BJ (cell line): ENCODE measurements at places on chromosomes 13 and 19. TPM values are rescaled to one million over a fixed set of nuclear protein-coding genes. Genes with fewer than 3 reads are reported as not detected.

Gene PCID2
- polyA plus RNA-seq, result 73.6 and 87.5 TPM in 2 replicates

Gene CEACAM20
- polyA plus RNA-seq, result not detected in 2 replicates

Gene SMIM44
- polyA plus RNA-seq, result not detected in 2 replicates

Gene FBXO27
- polyA plus RNA-seq, result 4.4 and 7.0 TPM in 2 replicates

Gene CRX
- not detected in 2 replicates for polyA plus RNA-seq

Gene FCER2
- polyA plus RNA-seq, result not detected in 2 replicates

Gene SMIM7
- polyA plus RNA-seq, result 61.4 and 104 TPM in 2 replicates

Gene ZNF30
- 1.1 and 1.6 TPM in 2 replicates for polyA plus RNA-seq

Gene COX6B1
- polyA plus RNA-seq, result 463 and 510 TPM in 2 replicates

Gene STARD13
- 18.0 and 21.2 TPM in 2 replicates for polyA plus RNA-seq

Gene FAM83E
- polyA plus RNA-seq, result 0.16 TPM in 1 of 2 replicates, not detected in the other

Gene IZUMO1
- polyA plus RNA-seq, result not detected in 2 replicates

Gene CERS1
- polyA plus RNA-seq, result 0.39 and 0.83 TPM in 2 replicates

Gene KBTBD6
- polyA plus RNA-seq, result 5.1 and 5.7 TPM in 2 replicates

Gene CCDC70
- not detected in 2 replicates for polyA plus RNA-seq

Gene VSTM2B
- polyA plus RNA-seq, result not detected in 2 replicates

DNA sequence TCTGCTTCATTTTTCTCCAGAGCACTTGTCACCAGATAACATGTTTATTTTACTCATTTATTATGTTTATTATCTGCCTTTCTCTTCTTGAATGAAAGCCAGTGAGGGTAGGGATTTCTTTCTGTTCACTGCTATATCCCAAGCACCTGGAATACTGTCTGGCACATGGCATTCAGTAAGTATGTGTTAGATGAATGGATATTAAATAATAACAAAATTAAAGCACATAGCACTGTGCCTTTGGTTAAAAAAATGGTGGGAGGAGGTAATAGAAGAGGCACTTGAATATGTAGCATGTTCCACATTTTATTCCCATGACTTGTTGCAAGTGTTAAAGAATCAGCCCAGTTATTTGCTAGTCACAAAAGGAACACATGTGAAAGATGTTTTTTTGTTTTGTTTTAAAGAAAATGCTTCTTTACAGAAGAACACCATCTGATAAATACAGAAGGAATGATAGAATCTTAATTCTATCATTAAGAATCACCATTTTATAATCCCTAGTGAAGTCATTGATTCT lies 151.0 kb downstream of the DLEU7 start:
- DNase-seq, result no peak

DNA sequence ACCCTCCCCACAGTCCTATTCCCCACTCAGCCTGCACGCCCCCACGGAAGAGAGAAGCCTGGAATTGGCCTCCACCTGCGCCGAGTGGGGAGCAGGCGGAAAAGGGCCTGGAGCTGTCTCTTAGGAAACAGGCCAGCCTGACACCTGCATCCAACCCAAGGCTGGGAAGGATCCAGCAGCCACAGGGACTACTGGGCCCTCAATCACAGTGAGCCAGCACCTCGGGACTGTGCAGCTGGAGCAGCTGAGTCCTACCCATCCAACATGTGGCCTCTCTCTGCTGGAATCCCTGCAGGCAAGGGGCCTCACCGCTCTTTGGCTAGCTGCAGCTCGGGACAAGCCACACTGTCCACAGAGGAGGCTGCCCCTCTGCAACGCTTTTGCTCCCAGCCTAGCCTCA lies 8.3 kb upstream of the EPHX3 start:
- no peak for DNase-seq

GRCh38 chr19:29479941-29480340 lies 45.9 kb upstream of the VSTM2B start:
- no peak for DNase-seq

GRCh38 chr13:42260903-42261654 lies 10.9 kb upstream of the AKAP11 start:
- no peak for DNase-seq

DNA sequence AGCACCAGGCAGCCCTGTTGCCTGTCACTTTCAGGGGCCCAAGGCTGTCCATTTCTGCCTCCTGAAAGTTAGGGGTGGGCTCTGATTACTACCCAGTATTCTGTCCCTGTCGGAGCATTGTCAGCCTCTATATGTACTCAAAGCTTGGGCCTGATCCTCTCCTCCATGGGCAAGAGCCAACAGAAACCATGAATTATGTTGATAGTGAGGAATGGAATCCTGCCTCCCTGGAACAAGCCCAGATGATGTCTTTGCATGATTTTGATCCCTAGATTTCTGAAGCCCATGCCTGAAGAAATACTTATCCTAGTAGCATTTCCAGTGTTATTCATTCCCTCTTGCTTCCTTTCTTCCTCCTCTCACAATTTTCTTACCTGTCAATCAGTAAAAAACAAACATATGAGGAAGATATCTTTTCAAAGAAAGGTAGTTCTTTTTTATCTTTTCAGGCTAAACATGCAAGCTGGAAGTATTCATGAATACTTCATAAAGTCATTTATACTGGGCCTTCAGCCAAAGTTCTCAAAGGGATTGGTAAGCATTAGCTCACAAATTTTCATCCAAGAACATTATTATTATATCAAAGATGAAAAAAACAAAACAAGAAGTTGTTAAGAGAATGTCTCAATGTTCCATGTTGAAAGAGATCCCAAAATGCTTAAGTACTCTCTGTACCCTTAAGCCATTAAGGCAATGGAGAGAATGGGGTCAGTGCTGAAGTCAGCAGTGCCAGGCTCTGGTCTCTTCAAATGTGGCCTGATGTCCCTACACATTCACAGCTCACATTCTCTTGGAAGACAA lies 171.7 kb downstream of the NHLRC3 start:
- DNase-seq, result no peak

- no peak for DNase-seq
Measured at GRCh38 chr13:73428706-73429105, 369.9 kb downstream of the KLF5 start.

- DNase-seq, result no peak
Measured at GRCh38 chr13:50276550-50276949, 261.3 kb downstream of the KCNRG start.

DNA sequence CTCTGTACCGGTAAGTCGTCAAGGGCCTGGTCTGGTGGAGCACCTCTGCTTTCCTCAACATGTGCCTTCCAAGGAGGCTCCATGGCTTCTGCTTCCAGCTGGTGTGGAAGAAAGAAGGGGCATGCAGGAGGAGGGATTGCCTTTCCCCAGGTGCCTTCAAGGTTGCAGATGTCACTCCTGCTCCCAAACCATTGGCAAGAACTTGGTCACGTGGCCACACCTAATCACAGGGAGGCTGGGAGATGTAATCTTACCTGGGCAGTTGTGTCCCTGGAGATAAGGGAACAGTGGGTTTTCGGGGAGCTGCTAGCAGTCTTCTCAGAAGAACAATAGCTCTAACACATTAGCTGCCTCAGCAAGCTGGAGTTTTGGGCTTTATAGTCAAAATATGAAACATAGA lies 9.7 kb upstream of the GPR18 start:
- no peak for DNase-seq

DNA sequence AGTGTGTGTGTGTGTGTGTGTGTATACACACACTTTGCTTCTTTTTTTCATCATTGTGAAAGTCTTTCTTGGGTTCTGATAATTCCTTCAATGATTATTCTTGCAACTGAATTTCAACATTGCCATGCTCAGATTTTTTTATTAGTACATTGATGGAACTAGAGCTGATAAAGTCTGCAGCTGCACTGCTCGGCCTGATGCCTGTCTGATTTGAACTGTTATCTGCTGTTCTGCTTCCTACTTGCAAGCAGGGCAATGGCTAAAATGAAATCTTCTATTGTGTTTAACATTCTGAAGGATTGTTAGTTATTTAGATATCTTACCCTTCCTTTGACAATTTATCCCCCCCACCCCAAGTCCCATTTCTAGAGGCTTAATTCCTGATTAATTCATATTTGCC lies 61.3 kb downstream of the OLFM4 start:
- DNase-seq, result no peak

- DNase-seq, result peak; percentile 1
Measured at GRCh38 chr19:5536337-5536894, 31.3 kb downstream of the TINCR start.

DNA sequence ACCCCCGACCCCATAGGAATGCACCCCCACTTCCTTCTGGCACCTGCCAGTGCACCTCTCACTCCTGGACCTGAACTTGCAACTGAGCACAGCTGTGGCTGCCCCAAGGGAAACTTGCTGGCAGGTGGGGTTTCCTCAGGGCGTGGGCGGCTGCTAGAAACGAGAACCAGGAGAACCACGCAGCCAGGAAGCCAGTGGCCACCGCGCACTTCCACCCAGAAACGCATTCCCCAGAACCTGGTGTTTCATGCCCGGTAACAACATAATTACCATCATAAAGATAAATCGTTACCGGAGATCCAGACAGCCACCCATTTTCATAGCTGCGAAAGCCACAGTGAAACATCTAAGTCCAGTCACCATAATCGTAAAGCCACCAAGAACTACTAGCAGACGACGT lies 75.2 kb upstream of the C13orf46 start:
- DNase-seq, result no peak

- DNase-seq, result no peak
Measured at GRCh38 chr13:91632086-91632485, 233.7 kb downstream of the GPC5 start.

GRCh38 chr13:32029684-32030083 lies 1.9 kb upstream of the FRY start:
- DNase-seq, result no peak

- no peak for DNase-seq
Measured at GRCh38 chr13:97234236-97234635, 12.1 kb downstream of the MBNL2 start.

GRCh38 chr19:17303940-17304267 lies 679 bp upstream of the ABHD8 start:
- no peak for DNase-seq

GRCh38 chr19:40703029-40703755 lies 12.7 kb upstream of the NUMBL start:
- DNase-seq, result no peak

GRCh38 chr13:39876258-39876657 lies 220.8 kb downstream of the COG6 start:
- peak; percentile 76 for DNase-seq

DNA sequence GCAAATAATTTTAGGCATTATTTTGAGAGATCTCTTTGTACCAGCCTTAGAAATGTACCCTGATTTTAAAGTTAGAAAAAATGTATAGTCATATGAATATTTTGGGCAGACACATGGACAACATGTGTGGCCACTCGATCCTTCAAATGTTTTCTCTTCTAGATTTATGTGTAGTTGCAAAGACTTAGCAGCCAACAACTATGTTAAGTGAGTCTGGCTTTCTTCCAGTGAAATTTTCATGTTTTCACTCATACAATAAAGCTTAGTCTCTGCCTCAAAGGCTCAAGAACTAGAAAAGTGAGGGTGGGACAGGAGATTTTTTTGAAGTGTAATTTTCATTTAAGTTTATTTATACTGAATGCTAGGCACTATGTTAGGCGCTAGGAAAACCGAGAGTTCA lies 207.7 kb upstream of the DACH1 start:
- DNase-seq, result no peak

DNA sequence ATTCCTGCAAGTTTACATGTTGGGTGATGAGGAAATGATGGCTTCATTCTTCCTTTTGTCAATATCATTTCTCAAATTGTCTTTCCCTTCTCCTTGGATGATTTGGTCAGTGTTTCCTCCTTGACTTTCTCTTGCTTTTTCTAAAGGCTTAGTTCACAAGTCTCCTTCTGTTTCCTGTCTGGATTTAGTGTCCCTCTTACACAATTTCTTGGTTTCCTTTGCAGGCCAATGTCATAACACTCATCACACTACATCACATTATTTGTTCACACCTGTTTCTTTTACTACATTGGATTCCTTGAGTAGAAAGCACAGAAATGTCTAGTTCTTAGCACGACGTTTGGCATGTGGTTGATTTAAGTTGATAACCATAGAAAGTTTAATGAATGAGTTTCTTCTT lies 490.7 kb downstream of the TDRD3 start:
- DNase-seq, result no peak

DNA sequence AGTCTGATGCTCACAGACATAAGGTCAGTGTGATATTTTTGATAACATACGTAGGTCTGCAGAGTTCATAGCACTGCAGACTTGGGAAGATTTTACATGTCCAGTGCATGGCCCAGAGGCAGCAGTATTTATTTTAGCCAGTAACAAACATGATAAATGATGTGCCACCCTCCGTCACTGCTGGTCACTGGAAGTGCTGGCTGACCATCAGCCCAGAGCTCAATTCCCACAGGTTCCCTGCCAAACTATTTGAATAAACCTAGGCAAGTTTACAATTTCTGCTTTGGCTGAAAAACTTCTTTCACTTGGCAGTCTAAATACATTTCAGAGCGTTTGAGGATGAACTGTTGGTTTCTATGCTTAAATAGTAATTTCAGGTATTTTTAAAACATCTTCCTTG lies 135.5 kb upstream of the EDNRB start:
- no peak for DNase-seq

DNA sequence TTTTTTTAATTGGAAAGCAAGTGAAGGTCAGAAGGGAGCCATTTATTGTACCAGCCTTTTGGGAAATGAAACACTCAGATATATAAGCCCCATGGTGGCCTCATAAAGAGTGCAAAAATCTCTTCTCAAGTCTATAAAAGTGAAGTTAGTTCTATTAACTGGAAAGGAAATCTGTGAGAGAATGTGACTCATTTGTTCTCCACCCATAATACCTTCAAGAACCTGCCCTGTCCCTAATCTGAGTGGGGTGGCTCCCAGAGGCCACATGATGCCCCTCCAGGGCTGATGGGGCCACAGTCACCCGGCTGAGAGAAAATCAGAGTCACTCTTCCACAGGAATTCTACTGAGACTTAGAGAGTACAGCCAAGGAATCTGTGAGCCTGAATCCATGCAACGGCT lies 65.8 kb upstream of the SERP2 start:
- DNase-seq, result no peak

DNA sequence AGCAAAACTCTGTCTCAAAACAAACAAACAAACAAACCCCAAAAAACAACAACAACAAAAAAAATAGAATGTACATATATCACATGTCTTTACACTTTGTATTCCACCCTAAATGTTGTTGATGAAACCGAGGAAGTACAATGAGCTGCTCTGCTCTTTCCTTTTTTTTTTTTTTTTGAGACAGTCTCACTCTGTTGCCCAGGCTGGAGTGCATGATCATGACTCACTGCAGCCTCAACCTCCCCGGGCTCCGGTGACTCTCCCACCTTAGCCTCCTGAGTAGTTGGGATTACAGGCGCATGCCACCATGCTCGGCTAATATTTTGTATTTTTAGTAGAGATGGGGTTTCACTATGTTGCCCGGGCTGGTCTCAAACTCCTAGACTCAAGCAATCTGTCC lies 30.6 kb upstream of the LRP3 start:
- no peak for DNase-seq

DNA sequence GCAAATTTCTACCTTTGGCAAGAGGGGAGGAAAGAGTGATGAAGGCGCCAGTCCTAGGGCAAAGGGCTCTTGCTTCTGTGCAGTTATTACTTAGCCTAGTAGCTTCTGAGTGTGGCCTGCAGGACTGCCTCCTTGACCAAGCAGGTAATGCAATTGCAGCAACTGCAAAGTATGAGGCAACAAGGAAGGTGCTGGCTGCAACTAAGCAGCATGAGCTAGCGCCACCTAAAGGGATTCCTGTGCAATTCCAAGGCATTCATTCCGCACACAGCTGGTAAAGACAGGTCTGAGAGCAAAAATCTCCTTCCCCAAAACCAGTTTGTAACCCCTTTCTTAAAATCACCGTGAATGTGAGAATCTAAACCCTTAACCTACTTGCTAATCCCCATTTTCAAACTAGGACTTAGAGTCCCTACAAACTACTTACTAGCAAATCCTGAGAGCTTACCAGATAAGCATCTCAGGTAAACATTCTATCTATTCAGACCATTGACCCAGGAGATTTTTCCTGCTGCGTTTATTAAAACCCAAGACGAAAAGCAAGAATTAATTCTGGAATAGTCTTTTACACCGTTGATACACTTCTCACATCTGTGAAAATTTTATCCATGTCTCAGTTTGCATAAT lies 62.9 kb downstream of the DCT start:
- no peak for DNase-seq
